ENCODE measurements at places on chromosomes 3 and 15. TPM values are rescaled to one million over a fixed set of nuclear protein-coding genes. Genes with fewer than 3 reads are reported as not detected.

DNA sequence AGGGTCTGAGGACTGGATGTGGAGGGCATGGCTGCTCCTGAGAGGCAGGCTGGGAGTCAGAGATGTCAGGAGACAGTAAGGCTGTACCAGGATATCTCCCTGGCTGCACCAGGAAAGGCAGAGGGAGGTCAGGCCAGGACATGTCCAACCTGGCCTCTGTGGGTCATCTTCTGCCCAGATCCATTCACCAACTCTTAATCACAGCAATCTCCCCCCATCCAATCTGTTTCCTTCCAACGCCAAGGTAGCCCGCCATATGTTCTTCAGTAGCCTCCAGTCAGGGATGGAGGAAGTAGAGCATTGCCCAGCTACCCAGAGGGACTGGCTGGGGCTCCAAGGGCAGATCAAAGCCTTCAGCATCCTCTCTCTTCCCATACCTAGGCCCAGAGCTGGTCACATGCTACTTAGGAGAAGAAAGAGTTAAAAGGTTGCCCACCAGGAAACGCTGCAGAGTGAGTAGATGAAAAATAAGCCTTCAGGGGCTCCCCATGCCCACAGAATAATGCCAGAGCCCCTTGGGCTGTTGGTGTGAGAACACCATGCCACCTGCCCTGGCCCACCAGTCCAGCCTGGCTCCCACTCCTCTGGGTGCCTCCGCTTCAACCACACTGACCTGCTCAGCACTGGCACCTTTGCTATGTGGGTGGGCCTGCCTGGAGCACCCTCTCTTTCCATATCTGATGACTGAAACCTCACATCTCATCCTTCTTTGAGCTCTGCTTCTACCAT, 176.8 kb downstream of the MEGF11 start:
- no peak for DNase-seq

Gene NFKBIZ
- polyA plus RNA-seq: 16.5 TPM

Gene EPB42
- 0.80 TPM for polyA plus RNA-seq

DNA sequence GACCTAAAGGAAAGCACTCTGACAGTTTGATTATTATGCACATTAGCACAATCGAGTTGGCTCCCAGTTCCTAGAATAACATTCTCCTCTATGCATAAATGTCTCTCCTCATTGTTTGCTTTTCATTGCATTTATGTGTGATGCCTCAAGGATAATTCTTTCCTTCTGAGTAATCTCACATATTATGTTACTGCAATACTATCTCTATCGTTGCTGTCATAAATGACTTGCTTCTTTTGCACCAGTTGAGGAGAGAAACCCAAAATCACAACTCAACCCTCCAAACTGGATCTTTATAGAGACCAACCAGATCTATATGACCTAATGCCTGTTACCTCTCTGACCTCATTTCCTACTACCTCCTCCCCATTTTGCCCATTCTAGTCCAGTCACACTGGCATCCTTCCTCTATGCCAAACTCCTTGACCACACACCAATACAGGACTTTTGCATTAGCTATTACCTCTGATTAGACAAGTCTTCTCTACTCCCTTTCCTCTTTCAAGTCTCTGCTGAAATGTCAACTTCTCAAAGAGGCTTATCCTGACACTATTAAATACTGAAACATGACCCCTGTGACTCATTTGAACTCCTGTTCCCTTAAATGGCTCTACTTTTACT, 1026.0 kb downstream of the TUSC7 start:
- DNase-seq: no peak

Gene LNP1
- polyA plus RNA-seq: 6.8 TPM

Gene PCOLCE2
- 6.0 TPM for polyA plus RNA-seq

Gene FANCD2OS
- polyA plus RNA-seq: 0.81 TPM

- no peak for DNase-seq
These were observed 125.6 kb downstream of the P3H2 start for GRCh38 chr3:189995129-189995528.

GRCh38 chr3:56086355-56086754, 381.9 kb downstream of the ERC2 start:
- no peak for DNase-seq

DNA sequence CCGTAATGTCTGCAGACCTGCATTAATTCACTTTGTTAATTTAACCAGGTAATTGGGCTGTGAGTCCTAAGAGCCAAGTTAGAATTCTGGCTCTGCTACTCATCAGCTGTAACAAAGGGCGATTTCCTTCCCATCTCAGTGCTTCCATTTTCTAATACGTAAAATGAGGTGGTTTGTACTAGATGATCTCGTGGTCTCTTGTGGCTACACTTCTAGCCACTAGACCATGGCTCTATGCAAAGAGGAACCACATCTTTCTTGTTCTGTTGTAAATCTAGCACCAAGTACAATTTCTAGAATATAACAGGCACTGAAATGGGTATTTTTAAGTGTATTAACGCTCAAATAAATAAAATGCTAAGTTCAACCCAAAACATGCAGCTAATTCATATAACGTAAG, 174.4 kb upstream of the THBS1 start:
- DNase-seq: no peak

Gene CHRM5
- polyA plus RNA-seq: 0.35 TPM

Gene C3orf70
- 9.9 TPM for polyA plus RNA-seq

Gene NEK10
- polyA plus RNA-seq: 2.3 TPM

DNA sequence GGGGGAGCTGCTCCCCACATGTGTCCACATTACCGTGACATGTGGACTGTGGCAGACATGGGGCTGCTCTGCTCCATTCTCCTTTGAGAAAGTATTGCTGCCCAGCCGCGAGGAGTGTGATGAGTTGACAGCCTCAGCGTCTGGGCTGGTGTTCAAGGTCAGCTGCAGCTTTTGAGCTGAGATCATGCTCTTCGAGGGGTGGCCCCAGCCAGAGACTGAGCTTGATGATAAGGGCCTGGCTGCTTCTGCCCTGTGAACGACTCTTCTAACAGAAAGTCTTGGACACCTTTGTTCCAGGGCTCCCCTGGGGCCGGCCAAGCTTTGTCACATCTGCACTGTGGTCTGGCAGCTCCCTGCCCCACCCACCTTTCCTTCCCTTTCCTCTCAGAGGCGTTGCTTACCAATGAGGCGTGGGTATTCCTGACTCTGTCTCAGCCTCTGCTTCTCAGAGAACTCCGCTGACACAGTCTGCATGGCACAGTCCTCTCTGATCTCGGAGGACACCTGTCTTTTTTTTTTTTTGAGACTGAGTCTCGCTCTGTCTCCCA, 86.6 kb downstream of the CHRD start:
- DNase-seq: no peak

Measured in left kidney (tissue), 8 donors.